ENCODE measurements at places on chromosomes 12 and 14.

- no peak for DNase-seq
Observed at GRCh38 chr12:121124402-121125109, 8.1 kb upstream of the P2RX7 start.

DNA sequence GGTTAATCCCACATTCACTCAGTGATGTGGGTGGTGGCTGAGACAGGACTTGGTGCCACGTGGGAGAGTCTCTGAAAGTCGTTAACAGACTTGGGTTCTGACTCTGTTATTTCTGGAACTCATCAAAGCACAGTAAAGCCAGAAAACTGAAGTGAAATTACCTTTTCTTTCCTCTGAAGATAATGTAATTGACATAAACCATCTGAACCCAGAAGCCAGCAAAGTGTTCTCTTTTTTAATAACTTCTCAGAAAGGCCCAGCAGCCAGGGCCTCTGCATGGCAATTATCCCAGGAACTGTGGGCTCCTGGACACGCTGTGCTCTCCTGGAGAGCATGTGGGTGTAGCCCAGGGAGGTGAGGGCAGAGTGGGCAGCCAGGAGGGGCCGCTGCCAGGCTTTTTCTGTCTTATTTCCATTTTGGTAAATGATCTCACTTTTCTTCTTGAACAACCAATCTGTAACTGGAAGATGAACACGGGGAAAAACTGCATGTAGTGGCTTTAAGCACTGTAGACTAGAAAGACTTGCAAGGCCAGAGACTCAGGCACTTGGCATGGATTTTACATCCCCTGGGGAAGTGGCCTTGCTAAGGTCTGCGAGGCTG is 444.1 kb upstream of the TMEM132C start:
- no peak for DNase-seq

GRCh38 chr12:67795236-67795635 is 146.7 kb downstream of the DYRK2 start:
- DNase-seq = no peak

GRCh38 chr12:111201495-111202236 is 167.2 kb downstream of the PHETA1 start:
- DNase-seq = no peak

DNA sequence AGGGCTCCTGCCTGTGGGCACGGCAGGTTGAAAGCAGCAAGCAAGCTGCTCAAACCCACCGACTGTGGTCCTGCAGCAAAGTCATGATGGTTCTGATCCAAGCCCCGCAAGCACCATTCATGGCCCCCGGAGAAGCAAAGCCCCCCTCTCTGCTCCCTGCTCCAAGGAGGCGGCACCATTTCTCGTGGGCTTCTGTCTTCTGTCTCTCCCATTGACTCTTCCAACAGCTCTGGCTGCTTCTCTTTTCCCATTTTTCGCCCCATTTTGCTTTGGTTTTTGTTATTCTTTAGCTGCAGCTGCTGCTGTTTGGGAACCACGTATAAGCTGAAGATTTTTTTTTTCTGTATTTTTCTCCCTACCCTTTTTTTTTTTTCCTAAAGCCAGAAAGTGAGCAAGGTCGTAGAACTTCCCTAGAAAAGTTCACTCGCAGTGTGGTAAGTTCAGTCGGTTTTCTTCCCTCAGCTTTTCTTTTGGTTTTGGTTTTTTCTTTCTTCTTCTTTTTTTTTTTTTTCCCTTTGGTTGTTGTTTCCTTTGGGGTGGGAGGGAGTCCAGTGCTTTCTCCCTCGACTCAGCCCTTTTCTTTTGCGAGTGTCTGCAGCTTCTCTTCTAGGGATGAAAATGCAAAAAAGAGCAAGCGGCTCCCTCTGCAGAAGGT is 354.1 kb downstream of the DPF3 start:
- no peak for DNase-seq

GRCh38 chr12:24881227-24881626 is 67.7 kb downstream of the BCAT1 start:
- no peak for DNase-seq

DNA sequence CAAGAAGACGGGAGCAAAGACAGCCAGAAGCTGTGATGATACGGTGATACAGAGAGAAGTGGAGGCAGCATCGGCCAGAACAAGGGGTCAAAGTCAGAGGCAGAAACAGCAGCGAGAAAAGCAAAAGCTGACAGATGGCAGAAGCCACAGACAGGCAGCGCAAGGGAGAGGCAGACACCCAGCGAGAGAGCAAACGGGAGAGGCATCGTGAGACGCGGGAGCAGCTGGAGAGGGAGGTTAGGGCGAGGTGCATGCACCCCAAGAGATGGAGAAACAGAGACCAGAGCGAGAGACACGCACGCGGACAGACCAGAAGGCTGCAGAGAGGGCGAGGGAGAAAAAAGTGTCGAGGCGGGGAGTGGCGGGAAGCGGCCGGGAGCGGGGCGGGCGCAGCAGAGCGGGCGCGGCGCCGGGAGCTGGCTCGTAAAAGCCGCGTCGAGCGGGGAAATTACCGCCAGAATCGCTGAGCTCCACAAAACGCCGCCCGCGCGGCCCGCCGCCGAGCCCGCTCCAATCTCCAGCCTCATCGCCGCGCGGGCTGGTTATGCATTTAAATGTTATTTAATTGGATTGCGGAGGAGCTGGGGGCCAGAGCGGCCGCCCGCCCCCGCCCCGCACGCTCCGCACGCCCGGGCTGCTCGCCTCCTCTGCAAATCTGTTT is 15.6 kb downstream of the SMUG1 start:
- DNase-seq = no peak

DNA sequence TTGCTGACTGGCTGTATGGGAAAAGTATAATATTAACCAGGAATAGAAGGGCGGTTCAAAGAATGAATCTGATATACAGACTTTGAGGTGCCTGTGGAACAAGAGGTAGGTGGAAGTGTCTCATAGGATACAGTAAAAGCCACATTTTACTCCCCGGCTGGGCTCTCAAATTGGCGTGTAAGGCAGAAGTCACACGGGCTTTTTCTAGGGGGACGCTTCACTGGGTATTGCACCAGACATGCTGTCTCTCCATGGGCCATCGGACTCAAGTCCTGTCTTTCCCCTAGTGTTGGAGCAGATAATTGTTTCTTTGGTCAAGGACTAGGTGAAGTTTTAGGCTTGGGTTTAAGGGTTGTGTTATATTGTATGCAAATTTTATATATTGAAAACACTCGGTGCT is 9.1 kb downstream of the TMCC3 start:
- DNase-seq = no peak

DNA sequence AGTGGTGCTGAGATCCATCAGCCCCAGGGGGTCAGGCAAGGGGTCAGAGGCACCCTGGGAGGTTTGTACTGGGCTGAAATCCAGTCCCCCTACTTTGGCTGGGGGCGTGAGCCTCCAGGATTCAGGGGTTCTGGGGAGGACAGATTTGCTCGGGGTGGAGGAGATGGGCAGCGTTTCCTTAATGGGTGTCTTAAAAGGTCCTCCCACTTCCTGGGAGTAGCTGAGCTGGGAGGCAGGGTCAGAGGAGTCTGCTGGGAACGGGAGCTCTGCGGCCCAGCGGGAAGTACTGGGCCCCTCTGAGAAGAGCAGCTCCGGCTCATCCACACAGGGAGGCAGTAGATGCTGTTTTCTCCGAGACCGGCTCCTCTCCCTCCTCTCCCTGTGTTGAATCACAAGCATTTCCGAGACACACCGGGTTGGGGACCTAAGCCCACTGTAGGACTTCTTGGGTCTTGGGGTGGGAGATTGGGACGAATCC is 2.1 kb upstream of the TEX52 start:
- no peak for DNase-seq

GRCh38 chr12:9378430-9378835 is 170.2 kb upstream of the PZP start:
- no peak for DNase-seq

DNA sequence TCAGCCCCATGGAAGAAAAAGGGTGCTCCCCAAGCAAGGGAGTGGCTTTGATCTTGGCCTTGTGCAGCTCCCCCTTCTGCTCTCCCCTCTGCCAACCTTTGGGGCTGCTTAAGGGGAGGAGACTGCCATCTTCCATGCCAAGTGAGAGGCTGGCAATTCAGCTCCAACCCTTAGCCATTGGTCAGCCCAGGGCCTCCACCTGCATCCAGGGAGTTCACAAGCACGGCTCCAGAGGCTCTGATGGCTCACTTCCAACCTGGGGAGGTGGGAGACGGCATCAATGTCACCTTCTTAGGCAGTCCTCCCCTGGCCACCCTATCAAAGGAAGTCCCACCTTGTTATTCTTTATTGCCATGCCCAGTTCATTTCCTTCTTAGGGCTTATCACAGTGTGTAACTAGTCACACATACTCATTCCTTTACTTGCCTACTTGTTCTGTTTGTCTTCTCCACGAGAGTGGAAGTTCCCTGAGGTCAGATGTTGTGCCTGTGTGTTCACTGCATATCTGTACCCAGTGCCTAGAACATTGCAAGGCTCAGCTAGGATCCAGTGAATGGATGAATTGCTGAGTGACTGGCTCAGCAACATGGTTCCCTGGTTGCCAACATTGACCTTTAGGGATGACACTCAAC is 5.0 kb downstream of the HDAC7 start:
- no peak for DNase-seq

- no peak for DNase-seq
Observed at GRCh38 chr12:107767466-107767865, 6.5 kb upstream of the PRDM4 start.

DNA sequence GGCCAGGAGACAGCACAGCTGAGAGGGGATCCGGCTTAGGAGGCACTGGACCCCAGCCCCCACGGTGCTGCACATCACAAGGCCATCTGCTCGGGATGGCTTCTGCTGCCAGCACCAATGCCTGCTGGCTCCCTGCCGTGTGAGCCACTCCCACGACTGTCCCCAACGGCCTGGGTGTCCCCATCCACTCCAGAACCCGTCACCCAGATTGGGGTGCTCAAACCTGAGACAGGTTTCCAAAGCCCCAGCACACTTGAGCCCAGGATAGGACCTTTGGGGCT is 102.4 kb downstream of the RFLNA start:
- DNase-seq = no peak

- no peak for DNase-seq
Observed at GRCh38 chr12:124808272-124808671, 55.4 kb downstream of the SCARB1 start.

DNA sequence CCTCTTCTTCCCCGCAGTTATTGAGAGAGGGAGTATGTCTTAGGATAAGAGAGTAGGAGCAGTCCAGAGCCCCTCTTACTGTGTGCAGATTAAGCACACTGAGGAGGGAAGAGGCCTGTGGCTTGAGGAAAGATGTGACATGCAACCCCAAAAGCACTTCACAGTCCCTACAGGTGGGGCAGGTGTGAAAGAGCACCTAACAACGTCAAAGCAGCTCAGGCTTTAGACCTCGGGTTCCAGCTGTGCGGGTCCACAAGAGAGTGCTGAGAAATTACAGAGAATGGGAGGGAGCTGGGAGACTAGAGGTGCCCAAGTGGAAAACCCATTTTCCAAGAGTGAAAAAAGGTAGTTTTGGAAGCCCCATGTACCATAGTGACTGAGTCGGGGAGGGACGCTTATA is 127.6 kb downstream of the SLC25A47 start:
- no peak for DNase-seq

GRCh38 chr12:14400599-14400998 is 35.1 kb downstream of the ATF7IP start:
- no peak for DNase-seq

- no peak for DNase-seq
Observed at GRCh38 chr12:109624467-109624866, 50.9 kb downstream of the MVK start.

DNA sequence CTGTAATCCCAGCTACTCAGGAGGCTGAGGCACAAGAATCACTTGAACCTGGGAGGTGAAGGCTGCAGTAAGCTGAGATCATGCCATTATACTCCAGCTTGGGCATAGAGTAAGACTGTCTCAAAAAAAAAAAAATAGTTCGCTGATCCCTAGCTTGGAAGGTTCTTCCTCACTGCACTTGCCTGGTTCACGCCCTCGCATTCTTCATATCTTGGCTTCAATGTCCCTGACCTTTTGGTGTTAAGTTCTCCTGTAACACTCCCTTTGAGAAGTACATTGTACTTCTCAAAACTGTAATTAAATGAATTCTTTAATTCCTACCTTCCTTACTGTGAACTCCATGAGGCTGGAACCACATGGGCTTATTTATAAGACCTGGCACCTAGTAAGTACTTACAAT is 16.5 kb upstream of the TPCN1 start:
- DNase-seq = no peak

DNA sequence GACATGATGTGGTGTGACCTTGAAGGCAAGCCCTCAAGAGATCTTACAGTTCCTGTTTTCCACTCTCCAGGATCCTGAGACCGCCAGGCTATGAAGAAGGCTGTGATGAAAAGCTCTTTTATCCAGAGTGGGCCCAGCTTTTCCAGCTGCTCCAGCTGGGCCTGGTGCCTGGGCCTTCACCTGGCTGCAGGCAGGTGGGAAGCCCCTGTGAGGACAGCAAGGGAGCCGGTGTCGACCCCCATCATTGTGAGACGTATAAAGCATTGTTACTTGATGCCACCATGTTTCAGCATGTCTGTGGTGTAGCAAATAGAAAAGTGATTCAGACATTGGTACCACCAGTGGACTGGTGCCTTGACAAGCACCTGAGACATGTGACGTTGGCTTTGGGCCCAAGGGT is 190.2 kb downstream of the KIF26A start:
- DNase-seq = no peak

- DNase-seq = no peak
Observed at GRCh38 chr14:78010688-78011087, 159.5 kb upstream of the NRXN3 start.

DNA sequence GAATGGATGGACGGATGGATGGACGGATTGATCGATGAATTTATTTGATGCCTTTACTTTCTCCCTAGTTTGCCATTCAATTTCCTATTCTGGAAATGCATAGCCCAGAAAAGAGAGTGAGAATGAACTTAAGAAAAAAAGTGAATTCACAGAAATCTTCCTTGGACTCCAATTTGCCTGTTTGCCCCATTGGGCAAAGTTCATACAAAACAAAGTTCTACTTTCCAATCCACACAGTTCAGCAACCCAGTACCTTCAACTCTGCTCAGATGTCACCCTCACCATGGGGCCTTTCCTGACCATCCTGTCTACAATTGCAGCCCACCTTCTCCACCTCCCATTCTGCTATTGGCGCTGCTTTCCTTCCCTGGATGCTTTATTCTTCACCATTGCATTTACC is 8.2 kb upstream of the NUAK1 start:
- no peak for DNase-seq

DNA sequence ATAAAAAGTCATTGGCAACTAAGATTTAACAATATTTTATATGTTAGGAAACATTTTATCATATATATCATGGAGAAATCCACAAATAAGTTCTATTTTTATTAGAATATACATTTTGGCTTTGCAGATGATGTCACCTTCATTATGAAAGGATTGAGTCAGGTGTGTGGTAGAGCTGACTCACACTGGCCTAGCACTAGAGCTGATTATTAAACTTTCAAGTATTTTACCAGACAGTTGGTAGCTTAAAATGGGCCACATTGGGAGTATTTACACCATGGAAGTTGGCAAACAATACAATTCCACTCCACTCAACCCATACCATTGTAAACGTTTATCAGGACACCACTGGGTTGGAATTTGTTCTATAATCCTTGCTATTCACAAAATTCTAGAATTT is 1036.6 kb downstream of the TRHDE start:
- DNase-seq = no peak

DNA sequence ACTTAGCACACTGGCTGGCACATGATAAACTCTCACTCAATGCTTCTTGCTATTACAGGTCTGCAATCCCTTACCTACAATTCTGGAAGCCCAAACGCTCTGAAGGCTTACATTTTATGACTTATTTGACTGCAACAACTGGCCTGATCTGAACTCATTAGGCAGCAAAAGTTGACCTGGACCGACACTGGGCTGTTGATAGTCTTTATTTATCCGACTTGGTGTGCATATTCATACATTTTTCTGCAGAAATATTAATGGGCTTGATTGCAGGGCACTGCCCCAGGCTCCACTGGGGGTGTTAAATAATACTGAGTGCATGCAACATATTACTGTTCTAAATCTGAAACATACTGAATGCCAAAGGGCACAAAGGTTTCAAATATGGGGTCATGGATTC is 1076.7 kb downstream of the BCL11B start:
- DNase-seq = no peak

Measured in NAMALWA (cell line).